Stimulated activated CD4-positive, alpha-beta T cell treated with anti-CD3 and anti-CD28 coated beads, Interleukin-4, amount 100 ng/mL, for 48 hours (primary cell): ENCODE measurements at places on chromosomes 3 and 15.

DNA sequence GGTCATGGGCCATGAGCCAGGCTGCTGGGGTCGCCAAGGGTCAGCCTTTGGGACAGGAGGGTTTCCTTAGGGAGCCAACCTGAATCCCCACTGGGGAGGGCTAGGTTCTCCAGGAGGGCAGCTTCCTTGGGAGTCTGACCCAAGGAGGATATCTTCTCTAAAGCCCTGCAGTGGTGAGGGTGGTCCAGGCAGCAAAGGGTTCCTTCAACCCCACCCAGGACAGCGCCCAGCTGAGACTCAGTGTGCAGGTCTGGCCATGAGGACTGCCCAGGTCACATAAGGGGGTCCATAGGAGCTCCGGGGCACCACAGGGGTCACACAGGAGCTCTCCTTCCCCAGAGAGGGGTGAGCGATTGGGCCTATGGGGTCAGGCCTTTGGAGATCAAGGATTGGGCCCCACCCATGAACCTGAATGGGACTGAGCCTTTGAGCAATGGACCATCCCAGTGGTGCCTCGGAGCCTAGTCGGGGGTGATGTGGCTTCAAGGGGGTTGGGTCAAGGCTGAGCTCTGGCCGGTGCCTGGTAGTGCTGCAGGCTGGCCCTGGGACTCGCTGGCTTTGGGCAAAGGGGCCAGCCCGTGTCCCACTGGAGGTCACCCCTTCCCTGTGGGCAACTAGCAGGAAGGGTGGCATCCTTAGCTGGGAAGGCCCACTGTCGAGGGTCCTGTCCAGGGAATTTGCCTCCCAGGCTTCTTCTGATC is 216.5 kb downstream of the SNRPN start:
- no peak for DNase-seq

DNA sequence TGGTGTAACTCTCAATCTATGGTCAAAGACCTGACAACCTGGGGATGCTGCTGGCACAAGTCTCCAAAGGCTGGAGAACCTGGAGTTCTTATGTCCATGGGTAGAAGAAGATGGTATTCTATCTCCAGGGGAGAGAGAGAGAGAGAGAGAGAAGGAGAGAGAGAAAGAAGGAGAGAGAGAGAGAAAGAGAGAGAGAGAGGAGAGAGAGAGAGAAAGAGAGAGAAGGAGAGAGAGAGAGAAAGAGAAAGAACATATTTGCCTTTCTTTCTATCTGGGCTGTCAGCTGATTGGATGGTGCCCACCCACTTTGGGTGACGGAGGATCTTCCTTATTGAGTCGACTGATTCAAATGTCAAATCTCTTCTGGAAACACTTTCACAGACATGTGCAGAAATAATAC is 84.6 kb downstream of the PPM1L start:
- DNase-seq, result no peak

- no peak for DNase-seq
These were observed 8.3 kb upstream of the PGPEP1L start for GRCh38 chr15:99015698-99016568.

GRCh38 chr15:85649372-85649771 is 145.4 kb downstream of the KLHL25 start:
- DNase-seq, result no peak
